ENCODE measurements at places on chromosomes 7 and 10.
A peak's percentile ranks its signal among the peaks of the same experiment; 100 is the strongest.

- DNase-seq: no peak
These were observed 31.6 kb downstream of the MKLN1 start for GRCh38 chr7:131359136-131359776.

- DNase-seq: no peak
These were observed 145.6 kb upstream of the RNF32 start for GRCh38 chr7:156494960-156495359.

DNA sequence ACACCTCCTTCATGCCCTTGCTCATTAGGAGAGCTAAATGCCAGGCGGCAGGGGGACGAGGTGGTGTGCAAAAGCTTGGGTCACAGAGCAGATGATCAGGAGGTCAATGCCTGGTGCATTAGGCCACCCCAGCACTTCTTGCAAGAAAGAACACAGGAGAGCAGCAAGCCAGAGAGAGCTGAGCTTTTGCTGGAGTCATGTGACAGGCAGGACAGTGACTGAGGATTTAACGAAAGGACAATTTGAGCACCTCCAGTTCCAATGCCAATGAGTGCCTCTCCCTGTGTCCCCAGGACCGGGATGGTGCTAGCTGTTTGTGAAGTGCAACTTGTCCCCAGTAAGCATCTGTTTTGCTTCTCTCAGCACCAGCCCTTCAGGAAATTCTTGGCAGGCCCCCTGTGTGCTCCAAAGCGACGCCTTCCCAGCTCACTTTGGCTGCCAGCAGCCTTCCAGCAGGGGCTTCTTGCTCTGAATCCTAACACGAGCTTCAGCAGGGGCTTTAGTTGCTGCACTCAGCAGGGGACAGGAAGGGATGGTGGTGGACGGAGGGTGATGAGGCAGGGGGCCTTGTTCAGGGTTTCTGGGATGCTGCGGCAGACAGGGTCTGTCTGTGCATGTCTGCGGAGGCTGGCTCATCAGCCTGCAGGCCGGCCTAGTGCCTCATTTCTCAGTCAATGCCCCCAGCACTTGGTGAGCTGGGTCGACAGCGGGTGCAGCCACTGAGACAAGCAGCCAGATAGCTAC lies 368.1 kb downstream of the RPS24 start:
- DNase-seq: no peak

DNA sequence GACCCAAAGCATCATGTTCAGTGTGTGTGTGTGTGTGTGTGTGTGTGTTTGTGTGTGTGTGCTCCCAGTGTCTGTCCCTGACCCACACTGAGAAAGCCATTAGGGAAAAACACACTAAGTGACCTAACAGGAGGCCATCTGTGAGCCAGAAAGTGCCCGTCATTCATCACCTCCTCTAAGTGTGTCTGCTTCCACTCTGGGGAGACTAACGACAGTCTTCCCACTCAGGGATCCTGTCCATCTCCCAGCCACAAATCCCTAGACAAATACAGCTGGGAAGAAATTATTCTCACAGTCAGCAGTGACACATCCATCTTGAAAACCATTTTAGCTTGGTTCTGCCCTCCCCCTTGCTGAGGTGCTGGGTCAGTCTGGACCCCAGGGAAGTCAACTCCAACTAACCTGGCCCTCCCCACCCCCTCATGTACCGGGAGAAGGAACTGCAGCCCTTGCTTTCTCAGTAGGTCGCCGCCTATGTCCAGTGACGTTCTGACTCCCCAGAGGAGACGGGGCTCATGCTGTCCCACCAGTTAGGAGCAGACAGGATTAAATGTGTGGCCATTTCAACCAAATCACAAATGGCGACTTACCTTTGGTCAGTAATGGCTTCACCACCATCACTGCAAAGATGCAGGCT lies 296.5 kb upstream of the ZNF32 start:
- no peak for DNase-seq

DNA sequence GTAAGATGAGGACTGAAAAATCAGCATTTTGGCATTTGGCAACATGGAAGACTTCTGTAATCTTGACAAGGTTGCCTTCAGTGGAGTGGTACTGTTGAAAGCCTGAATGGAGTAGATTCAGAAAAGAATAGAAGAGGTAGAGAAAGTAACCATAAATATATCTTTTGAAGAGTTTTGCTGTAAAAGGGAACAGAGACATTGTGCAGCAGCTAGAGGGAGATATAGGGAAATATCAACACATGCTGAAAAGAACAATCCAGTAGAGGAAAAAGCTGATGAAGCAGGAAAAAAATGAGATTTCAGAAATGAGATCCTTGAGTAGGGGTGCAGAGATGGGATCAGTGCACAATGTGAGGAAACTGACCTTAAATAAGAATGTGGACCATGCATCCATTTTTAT lies 60.0 kb downstream of the RAPGEF5 start:
- no peak for DNase-seq

- DNase-seq: no peak
These were observed 1.1 kb upstream of the PTPN12 start for GRCh38 chr7:77536017-77536412.

DNA sequence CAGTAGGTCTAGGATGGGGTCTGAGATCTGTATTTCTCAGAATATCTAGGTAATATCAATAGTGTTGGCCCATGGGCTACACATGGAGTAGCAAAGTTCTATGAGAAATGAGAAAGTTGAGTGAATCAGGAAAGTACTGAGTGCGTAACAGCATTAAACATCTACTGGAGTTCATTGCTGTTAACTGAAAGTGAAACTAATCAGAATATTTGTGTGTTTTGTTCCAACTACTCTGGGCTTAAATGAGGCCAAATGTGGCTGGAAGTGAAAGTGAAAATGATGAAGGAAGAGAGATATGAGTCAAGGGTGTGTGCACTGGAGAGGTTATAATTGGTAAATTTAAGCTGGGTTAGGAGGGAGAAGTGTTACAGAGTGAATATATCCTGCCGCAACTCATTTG lies 46.5 kb downstream of the TMEM106B start:
- no peak for DNase-seq

DNA sequence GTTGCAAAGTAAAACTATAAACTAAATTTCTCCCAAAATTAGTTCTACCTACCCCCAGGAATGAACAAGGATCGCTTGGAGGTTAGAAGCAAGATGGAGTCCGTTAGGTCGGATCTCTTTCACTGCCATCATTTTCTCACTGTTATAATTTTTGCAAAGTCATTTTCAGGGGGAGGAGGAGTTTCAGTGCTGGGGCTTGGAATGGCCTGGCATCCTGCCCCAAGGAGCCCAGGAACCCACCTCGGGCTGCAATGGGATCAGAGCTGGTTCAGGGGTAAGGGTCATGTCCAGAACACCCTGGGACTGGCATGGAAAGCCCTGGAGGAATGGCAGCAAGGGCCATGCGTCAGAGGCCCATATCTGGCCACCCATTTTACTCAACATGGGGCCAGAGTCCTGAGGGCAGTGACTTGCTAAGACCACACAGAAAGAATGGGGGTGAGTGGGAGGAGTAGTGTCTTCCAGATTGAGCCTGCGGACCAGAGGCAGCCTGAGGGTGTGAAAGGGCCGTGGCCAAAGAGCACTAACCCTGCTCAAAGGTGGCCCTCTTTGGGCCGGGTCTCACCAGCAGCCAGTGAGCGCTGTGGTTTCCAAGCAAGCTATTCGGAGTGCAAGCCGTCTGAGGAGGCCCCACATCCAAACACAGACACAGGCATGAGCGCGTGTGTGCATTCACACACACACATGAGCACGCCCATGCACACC lies 31.8 kb downstream of the GPRIN2 start:
- DNase-seq: no peak

DNA sequence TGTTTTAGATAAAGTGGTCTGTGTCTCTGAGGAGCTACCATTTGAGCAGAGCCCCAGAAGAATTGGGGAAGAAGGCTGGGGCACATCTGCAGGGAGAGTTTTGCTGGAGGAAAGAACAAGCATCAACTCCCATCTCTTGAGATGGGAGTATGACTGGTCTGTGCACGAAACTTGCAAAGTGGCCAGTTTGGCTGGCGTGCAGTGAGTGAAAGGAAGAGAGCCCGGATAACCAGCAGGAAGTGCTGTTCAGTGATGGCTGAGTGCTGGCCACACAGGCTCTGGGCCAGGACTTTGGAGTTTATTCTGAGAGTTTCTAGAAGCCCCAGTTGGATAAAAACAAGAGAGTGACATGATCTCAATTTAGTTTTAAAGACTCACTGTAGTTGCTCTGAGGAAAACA lies 34.4 kb upstream of the SVIL start:
- no peak for DNase-seq

- DNase-seq: no peak
These were observed 156.0 kb downstream of the EGFR start for GRCh38 chr7:55174856-55175255.

GRCh38 chr10:69360485-69361302 lies 56.0 kb downstream of the TACR2 start:
- DNase-seq: peak; percentile 80

DNA sequence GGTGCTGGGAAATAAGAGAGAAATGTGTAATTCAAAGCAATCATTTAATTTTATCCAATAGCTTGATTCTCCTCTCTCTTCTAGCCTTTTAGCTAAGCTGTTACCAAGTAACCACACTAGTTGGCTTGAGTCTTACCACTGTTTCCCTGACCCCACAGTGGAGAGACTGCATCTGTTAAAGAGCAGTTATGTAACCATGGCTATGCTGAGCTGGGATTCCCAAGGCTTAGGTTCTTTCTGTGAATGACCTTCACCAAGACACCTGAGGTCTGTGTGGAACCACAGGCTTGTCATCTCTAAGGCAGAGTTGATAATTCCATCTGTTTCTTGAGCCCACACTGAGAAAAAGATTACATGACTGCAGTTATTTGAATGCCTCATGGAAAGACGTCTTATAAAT lies 47.7 kb upstream of the ATRNL1 start:
- DNase-seq: no peak

GRCh38 chr7:36191292-36191920 lies 38.4 kb downstream of the EEPD1 start:
- no peak for DNase-seq
